ENCODE measurements at places on chromosomes 7 and 10.
A peak's percentile ranks its signal among the peaks of the same experiment; 100 is the strongest.

DNA sequence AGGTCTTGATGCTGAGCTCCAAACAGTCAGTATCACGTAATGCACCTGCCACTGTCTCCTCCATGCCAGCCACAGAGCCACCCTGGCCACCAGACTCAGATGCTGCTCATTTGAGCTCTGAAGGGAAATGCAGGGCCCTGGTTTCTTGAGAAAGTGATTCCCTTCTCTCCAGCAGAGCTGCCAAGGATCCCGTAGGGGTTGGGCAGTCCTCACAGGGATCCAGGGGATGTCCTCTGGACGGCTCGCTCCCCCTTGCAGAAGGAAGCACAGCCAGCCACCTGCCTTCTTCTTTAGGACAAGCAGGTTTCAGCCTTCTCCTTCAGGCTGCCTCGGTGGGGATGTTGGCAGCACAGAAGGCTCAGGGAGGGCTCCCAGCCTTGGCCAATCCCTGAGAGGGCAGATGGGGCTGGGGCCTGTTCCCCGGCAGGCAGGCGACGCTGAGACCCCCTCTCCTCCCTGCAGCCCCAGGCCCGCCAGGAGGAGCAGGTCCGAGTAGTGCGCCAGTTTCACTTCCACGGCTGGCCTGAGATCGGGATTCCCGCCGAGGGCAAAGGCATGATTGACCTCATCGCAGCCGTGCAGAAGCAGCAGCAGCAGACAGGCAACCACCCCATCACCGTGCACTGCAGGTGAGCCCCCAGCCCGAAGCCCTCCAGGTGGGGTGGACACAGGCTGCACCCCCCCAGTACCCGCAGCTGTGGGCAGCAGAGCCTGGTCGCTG lies 48.9 kb downstream of the MKI67 start:
- DNase-seq, result no peak

- DNase-seq, result no peak
Observed at GRCh38 chr7:54485044-54485443, 57.1 kb upstream of the VSTM2A start.

GRCh38 chr7:80881351-80881900 lies 37.4 kb downstream of the SEMA3C start:
- no peak for DNase-seq

DNA sequence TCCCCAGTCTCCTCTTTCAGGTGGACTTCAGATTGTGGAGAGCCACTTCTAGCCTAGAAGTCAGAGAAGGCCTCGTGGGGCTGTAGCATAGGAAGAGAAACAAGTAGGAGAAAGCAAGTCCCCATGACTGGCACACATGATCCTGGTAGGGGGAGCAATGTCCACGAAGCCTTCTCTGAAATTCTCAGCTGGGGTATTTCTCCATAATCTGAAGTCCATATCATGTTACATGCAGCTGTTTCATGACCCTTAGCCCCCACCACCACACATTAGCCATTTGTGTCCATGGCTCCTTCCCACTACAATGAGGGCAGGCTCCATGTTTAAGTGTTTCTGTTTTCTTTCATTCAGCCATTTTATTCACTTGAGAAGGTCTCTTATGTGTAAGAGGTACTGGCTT lies 43.2 kb downstream of the LAMB4 start:
- no peak for DNase-seq

- DNase-seq, result peak; percentile 56
Observed at GRCh38 chr7:10889266-10889898, 84.3 kb upstream of the PHF14 start.

- no peak for DNase-seq
Observed at GRCh38 chr7:21690705-21691104, 147.9 kb downstream of the DNAH11 start.

DNA sequence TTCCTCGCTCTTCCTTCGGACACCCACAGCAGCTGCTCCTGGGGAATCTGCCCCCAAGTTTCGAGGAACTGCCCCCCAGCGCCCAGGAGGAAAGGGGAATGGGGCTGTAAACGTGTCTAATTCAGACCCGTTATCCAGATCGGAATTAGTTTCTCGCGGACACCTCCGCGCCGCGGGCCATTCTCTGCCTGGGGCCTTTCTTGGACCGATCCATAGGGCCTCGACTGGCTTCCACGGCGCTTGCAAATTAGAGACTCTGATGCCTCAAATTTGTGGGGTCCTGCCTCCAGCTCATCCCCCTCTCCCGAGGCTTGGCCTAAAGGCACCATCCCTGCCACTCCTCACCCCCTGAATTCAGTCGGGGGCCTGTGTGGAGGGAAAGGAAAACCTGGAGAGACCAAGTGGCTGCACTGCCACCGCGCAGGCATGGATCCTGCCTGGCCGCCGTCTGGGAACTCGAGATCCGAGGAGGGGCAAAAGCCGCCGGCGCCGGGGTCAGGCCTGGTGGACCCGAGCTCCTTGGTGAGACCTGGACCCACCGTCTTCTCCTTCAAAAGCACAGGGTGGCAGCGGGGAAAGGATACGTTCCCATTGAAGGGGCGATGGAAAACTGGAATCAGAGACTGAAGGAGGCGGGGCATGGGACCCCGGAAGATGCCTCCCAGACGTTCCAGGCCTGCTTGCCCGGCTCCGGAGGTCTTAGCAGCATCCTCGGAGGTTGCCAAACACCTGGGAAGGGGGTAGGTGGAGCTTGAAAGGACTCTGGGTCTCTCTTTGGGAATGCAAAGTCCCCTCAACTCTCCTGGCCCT lies 13.7 kb downstream of the LBX1 start:
- no peak for DNase-seq

DNA sequence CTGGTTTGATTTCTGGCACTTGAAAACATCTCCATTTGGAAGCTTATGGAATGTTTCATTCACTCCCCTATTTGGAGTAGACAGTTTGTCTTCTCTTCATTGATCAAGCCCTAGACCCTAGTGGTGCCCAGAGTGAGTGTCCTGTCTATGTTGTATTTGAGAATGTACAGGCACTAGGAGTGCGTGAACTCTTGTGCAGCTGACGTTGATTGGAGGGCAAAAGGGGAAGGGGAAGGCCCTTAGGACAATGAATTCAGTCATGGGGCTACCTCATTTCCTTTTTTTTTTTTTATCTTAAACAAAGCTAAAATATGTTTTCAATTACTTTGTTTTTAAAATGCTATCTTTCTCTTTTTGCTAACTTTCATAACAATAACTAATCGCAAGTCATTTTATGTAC lies 66.5 kb downstream of the ADD3 start:
- DNase-seq, result no peak

GRCh38 chr10:91700788-91701444 lies 68.0 kb upstream of the PPP1R3C start:
- DNase-seq, result no peak

DNA sequence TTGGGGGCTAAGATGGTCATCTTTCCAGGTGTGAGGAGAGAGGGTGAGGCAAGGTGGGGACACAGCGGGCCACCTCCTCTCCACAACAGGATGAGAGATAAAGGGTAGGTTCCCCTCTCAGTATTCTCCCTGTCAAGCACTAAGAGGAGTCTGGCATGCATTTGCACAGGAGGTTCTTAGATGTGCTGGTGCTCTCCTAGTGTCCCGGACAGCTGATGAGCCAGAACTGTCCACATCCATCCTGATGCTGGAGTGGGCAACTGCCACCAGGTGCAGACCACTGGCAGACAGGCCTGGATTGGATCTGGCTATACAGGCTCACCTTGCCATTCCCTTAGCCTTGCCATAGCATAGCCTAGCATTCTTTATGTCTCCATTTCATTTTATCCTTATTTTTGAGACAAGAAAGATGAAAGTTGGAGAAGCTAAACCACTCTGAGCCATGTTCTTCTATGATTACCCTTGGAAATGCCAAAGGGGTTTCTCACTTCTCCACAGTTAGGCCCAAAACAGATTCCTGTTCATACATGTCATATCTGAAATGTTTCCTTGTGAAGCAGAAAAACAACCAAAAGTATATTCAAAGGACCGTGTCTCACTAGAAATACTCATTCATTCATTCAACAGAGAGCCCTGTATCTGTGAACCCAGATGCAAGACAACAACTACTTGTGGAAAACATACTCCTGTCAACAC lies 48.8 kb upstream of the ANTXRL start:
- no peak for DNase-seq

DNA sequence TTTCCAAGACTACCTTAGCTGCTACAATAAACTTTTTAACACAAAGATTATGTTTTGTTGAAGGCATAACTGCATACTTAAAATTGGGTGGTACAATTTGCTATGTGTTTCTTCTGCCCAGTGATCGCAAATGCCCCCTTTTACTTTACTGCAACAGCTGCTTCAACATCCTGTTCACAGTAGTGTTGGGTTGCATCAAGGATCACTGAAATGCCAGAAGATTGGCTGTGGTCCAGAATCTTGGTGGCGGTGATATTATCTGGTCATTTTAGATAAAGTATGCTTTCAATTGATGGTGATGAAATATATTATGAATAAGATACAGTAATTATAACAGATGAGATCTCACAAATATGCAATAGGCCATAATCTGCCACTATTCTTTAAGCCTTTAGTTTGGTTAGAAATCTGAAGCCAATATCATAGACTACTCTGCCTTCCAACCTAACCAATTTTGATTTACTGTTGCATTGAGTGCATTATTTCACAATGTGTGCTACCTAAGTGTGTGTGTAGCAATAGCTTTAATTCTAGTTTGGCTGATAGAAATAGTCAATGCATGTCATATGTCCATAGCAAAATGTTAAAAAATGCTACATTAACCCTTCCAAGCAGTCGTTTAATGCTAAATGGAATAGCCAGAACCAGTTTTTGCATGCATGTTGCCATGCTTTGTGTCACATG lies 29.8 kb upstream of the ING3 start:
- no peak for DNase-seq

- no peak for DNase-seq
Observed at GRCh38 chr10:19518632-19519031, 297.6 kb upstream of the PLXDC2 start.

GRCh38 chr10:69107176-69107490 lies 16.8 kb upstream of the VPS26A start:
- no peak for DNase-seq

GRCh38 chr7:36949711-36950600 lies 225.7 kb upstream of the AOAH start:
- no peak for DNase-seq

- DNase-seq, result no peak
Observed at GRCh38 chr7:158407581-158408317, 179.9 kb downstream of the PTPRN2 start.

DNA sequence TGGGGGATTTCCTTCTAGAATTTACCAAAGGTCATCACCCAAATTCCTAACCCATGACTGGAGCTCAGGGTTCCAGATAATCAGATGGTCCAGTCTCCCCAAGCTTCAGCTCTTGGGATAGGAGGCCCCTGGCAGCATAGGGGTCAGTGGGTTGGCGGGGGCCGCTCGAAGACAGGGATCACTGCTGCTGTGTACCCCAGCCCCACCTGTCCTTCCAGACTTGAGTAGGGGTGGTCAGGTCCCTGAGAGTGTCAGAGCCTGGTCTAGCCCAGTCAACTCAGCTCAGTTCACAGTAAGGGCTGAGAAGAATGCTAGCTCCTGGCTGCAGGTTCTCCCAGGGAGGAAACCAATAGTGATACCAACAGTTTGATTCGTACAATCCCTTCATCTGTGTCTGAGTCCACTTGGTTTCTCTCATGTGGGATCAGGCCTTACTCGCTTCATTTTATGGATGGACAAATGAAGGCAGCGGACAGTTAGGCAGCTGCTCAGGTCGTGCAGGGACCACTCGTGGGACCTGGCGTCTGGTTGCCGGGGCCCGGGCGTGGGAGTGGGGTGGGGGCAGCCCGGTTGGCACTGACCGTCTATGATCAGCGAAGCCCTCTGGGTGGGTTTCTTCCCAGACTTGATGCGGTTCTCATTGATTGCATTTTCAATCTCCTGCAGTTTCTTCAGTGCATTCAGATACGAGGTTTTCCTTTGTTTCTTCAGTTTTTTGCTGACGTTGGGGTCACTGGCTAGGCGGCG lies 78.9 kb downstream of the PRPF18 start:
- no peak for DNase-seq

DNA sequence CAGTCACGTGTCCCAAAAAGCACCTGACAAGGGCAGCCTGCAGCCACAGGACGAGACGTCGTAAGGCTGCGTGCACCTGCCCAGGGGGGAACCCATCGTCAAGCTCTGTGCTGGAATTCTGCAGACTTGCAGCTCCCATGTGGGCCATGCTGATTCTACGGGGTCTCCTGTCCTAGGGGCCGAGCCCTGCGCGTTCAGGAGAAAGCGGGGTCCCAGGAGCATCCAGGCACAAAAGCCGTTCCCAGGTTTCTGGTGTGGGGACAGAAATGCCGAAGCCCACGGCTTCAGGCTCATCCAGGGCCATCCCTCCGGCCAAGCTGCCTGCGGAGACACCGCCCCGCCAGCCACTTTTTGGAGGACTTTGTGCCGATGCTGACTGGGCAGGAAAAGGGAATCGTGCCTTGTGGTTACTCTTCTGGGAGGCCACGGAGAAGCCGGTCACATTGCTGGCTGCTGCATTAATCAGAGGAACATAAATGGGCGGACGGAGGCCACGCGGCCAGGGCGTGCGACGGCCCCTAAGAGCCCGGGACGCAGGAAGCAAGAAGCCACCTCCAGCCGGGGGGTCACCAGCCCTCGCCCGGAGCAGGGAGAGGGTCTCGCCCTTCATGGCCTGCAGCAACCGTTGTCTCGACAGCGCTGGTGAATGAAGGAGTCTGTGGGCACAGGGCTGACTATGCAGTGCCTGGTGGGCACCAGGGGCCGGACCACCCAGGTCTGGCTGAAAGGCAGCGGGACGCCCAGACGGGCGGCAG lies 62.6 kb upstream of the PDGFA start:
- no peak for DNase-seq

DNA sequence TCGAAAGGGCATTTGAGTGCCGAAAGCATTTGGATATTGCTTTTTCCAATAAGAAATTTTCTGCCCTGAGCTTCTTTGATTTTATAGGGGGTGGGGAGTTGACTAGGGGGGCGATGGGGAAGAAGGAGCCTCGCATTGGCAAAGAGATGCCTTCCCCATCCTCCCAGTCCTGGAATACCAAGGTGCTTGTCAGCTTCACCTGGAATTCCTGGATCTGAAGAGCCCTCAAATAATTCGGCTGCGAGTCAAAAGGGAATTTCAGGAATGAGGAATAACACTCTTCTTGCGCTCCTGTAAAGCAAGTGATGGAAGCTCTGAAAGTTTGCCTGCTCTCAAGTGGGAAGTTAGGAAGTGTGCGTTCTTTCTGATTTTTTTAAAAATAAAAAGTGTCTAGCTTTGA lies 7.3 kb downstream of the NXPH1 start:
- DNase-seq, result no peak

GRCh38 chr10:102246261-102246660 lies 929 bp downstream of the GBF1 start:
- no peak for DNase-seq

DNA sequence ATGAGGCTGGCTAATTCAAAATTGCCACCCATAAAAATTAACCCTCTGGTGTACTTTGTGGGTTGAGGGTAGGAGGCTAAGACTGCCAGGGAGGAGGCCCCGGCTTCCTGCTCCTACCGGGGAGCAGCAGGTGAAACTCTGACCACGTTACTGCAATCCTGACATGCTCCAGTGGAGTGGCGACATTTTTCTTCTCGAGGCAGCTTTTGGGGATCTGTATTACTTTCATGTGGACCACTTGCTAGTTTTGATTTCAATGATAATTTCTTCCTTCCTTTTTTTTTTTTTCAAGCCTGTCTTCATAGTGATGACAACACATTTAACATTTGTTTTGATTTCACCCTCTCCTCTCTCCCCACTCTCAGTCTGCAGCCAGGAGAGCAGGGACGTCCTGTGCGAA lies 14.6 kb downstream of the GATA3 start:
- DNase-seq, result no peak

GRCh38 chr7:87548123-87548919 lies 52.4 kb downstream of the ABCB1 start:
- DNase-seq, result no peak

- DNase-seq, result no peak
Observed at GRCh38 chr7:151018421-151019129, 5.7 kb downstream of the ATG9B start.

Data from NCI-H1048 (cell line).